Activated CD4-positive, alpha-beta T cell treated with anti-CD3 and anti-CD28 coated beads, Interleukin-2, amount 10 ng/mL, durations not matched to agents 24 days and 14 days (primary cell): ENCODE measurements at places on chromosomes 7 and 10.

- DNase-seq, result no peak
Observed at GRCh38 chr10:963186-963585, 25.0 kb upstream of the GTPBP4 start.

DNA sequence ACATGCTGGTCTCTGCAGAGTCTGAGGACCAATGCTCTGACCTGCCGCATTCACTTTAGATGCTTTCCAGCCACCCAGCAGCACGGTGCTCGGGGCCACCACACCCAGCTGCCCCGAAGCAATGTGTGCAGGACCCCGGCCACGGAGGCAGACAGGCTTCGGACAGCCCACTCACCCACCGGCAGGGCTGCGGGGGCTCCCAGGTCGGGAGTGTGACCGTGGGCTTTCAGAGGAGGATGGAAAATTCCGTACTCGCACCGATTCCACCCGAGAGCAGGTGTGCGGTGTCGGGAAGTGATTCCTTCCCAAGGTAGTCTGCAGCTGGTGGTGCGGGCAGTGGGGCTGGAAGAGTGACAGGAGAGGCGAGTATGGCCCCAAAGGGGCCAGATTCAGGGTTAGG, 190.9 kb downstream of the DNAJB6 start:
- no peak for DNase-seq

DNA sequence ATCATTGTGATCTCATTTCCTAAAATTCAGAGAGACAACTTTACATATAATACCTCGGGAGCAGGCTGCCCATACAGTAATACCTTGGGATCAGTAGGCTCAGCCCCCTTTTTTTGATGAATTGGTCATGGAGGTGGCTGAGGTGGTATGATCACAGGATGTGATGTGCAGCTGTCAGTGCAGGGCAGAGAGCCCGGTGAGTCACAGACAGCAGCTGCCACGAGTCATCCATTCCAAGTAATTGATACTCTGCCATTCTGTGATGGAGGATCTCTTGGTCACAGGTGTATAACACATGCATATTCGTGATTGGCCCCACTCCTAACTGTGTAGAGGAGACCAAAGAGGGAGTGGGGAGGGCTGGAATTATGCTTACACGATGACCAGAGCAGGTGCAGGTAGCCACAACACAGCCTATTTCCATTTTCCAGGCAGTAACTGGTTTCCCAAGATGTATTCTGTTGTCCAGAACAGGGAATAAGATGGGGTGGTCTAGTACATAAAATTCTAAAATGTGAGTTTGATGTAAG, 14.1 kb downstream of the NRCAM start:
- DNase-seq, result no peak

GRCh38 chr7:67773081-67773480, 776.4 kb downstream of the TYW1 start:
- DNase-seq, result no peak

DNA sequence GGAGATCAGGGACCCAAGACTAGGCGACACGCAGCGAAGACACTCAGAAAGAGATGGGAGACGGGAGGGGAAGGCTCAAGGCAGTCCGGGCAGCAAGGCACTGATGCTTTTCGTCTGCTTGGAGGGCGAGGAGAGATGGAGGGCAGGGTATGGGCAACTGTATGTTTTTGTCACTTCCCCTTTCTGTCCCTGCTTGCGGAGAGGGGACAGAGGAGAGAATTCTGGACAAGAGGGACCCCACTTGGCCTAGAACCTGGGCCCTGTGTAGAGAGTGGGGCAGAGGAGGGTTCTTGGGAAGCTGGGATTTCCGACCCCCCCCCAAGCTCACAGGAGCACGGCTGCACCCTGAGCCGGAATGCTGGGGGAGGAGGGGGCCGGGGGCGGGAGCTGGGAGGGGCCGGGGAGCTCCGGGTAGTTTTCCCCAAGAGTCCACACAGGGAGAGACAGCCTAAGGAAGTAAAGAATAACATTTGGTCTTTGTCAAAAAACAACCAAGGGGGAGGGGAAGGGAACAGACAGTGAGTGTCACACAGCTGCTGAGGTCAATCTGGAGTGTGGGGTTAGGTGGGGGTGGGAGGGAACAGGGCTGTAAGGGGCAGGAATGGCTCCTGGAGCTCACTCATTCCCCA, 1.8 kb downstream of the LRCH4 start:
- no peak for DNase-seq

DNA sequence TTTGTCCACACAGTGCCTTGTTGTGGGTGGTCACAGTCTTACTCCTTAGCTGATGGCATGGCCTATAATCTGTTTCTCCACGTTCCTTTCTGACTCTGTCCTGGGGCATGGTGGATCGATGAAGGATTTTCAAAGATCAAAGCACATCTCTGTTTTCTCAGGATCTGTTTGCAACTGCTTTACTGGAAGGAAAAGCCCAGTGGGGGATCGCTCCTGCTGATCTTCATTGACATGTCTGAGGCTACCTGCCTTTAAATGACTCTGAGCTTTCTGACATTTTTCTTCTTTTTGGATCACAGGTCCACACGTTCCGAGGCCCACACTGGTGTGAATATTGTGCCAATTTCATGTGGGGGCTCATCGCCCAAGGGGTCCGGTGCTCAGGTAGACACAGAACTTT, 68.0 kb upstream of the PRR15 start:
- DNase-seq, result no peak

- DNase-seq, result no peak
Observed at GRCh38 chr10:82236084-82236731, 361.2 kb downstream of the NRG3 start.

DNA sequence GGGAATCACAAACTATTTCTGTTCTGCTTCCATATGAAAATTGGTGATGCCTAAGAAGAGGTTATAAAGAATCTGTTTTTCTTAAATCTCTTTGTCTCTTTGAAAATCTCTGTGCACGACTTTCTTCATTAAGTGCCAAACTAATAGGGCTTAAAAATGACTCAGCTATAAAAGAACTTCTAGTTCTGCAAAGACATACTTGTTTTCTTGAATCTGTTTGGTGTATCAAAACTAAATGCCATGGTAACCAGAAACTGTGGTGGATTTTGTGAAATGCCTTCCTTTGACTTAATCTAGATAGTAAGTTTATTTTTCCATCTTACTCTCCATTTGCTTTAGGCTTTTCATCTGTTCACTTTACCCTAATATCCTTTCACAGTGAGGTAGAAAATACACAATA, 417.8 kb downstream of the PARD3 start:
- DNase-seq, result no peak

GRCh38 chr7:47282790-47283496, 299.0 kb downstream of the TNS3 start:
- no peak for DNase-seq

- DNase-seq, result no peak
Observed at GRCh38 chr7:31256506-31256905, 84.0 kb downstream of the NEUROD6 start.

- no peak for DNase-seq
Observed at GRCh38 chr10:92696606-92697383, 7.0 kb downstream of the HHEX start.

DNA sequence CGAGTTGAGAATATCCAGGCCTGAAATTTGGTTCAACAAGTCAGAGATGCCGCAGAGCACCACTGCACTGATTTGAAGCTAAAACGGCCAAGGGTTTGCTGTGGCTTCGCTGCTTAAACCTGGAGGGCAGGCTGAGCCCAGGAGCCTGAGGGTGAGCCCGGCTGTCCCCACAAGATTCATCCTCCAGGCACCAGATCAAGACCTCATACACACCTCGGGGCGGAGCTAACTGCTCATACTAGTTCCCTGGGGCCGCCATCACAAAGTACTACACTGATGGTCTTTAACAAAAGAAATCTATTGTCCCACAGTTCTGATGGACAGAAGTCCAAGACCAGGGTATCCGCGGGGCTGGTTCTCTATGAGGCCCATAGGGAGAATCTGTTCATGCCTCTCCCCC, 16.9 kb upstream of the TRIM56 start:
- no peak for DNase-seq

- no peak for DNase-seq
Observed at GRCh38 chr7:54632696-54633095, 90.5 kb downstream of the VSTM2A start.

GRCh38 chr7:79291498-79291865, 162.0 kb downstream of the MAGI2 start:
- no peak for DNase-seq

DNA sequence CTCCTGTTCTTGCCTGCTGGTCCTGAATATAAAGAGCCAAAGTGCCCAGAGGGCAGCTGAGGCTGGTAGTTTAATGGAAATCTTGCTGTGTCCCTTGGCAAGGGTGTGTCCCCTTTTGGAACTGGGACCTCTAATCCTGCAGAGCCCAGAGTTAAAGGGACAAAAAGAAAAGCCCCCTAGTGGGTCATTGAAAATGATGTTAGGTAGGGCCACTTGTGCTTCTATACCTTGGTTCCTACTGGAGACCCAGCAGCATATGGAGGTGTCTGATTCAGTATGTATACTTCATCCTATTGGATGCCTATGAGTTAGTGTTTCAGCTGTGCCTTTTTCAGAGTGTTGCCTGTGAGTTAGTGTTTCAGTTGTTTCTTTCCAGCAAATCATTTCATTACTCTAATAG, 30.5 kb downstream of the TFAM start:
- DNase-seq, result no peak

- DNase-seq, result no peak
Observed at GRCh38 chr7:149884016-149884415, 10.2 kb downstream of the ATP6V0E2 start.

DNA sequence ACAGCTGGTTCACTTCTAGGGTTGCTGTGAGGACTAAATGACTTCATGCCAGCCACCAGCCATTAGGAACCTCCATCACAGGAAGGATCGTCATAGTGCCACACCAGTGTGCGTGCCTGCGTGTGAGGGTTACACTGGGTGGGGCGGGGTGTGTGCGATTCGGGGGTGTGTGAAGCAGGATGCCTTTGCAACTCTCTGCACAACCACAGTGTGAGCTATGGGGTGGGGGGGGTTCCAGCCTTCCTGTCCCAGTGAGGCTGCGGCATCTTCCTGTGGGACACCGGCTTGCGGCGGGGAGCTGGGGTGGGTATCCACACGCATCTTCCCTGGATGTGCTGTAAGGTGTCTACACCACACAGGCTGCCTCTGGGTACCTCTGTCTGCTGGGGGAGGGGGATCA, 6.9 kb upstream of the ELFN1 start:
- no peak for DNase-seq

DNA sequence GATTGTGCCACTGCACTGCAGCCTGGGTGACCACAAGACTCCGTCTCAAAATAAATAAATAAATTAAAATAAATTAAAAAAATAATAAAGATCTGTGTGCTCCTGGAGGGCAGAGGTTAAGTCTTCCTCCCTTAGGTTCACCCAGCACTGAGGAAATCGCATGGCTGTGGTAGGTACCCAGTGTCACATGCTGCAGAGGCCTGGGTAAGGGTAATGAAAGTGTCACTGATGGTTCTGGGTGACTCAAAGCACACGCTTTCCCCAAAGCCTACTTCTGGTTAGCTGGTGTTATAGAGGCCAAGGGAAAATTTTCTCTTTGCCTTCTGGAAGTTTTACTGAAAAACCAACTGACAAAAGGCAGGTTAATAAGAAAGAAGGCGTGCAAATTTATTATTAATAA, 88.8 kb upstream of the ITGB1 start:
- no peak for DNase-seq

DNA sequence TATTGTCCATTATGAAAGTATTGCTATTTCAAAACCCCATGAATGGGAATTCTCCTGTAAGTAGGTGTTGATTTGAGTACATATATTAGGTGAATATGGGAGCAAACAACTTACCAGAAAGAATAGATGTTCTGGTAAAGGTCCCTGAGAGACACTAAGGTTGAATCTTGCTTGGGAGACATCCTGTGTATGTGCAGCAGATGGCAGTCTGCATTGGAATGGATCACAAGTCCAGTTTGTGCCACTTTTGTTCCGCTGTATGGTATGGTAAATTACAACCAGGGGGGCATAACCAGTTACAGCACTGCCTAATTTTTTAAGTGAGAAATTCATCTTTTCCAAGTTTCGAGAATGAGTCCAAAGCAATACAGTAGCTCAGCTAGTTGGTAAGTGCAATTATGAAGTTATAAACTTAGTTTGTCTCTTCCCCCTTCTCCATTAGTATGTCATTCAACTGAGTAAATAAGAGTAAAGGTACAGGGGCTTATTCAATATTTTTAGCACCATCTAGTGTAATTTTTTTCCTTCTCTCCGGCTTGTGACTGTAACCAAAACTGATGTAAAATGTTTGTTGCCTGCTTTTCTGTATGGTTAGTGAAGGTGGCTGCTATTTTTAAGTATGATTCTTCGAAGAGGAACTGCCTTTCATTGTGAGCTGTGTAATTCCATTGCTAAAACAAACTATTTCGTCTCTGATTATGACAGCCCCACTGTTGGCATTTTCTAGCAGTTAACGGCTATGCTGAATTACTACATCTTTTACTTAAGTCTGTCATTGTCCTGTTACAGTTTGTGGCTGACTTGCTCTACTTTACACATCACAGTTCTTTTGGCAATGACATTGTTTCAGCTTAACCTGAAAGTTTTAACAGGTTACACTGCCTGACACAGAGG, 2.8 kb downstream of the MCU start:
- peak; percentile 59 for DNase-seq

- DNase-seq, result peak; percentile 95
Observed at GRCh38 chr10:110414548-110415309, 83.0 kb upstream of the DUSP5 start.

DNA sequence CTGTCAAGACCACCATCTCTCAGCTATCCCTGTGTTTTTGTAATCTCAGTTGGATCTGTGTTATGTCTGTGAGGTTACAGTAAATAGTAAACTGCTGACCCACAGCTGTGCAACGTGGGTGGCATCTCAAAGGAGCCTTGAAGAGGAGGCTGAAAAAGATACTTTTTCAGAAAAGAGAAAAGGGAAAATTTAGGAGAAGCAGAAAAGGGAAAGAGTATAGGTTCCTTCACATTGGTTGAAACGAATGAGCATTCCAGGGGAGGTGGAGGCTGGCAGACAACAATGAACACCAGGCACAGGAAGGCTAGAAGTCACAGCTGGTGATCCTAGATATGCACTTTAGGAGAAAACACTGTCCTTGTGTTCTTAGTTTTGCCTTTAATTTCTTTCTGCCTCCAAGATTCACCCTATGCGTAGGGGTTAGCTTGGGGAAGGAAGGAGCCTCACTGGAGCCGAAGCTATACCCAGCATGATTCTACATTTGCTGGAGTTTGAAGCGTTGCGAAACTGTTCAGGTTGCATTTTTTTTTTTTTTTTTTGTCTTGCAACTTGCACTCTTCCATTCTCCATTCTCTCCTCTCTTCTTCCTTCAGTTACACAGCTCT, 18.3 kb downstream of the CPED1 start:
- no peak for DNase-seq

DNA sequence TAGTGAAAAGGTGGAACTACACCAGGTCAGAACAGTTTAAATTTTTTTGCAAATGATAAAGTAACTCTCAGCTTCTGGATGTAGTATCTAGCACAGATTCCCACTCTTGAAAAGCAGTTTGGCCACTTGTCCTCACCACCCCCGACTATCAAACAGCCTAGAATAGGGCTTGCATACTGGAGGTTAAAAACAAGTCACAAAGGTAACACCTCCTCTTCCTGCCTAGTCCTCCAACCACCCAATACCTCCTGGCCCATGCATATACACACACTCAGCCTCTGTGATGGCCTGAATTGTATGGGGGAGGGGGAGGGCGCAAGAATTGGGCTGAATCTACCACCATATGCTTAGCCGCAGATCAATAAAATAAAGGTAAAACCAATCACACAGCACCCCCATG, 5.7 kb downstream of the SKAP2 start:
- no peak for DNase-seq
